Vagina (tissue), 2 donors: ENCODE measurements at places on chromosomes 12 and 14.

GRCh38 chr14:74864198-74864597 lies 11.7 kb downstream of the PROX2 start:
- no peak for DNase-seq

DNA sequence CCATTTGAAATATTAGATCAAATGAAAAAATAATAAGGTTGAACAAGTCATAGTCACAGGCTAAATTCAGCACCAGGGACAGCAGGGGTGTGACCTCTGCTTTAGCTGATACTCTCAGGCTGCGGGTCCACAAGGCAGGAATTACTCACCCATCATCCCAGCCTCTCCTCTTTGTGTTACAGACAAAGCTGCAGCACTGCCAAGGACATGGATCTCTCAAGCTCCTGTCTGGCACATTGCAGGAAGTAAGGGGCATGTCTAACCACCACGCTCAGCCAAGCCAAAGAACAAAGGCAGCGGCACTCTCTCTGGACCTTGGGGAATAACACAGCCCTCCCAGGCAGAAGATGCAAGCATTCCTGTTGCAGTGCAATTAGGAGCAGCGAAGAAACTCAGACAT lies 783.8 kb downstream of the VRK1 start:
- no peak for DNase-seq

DNA sequence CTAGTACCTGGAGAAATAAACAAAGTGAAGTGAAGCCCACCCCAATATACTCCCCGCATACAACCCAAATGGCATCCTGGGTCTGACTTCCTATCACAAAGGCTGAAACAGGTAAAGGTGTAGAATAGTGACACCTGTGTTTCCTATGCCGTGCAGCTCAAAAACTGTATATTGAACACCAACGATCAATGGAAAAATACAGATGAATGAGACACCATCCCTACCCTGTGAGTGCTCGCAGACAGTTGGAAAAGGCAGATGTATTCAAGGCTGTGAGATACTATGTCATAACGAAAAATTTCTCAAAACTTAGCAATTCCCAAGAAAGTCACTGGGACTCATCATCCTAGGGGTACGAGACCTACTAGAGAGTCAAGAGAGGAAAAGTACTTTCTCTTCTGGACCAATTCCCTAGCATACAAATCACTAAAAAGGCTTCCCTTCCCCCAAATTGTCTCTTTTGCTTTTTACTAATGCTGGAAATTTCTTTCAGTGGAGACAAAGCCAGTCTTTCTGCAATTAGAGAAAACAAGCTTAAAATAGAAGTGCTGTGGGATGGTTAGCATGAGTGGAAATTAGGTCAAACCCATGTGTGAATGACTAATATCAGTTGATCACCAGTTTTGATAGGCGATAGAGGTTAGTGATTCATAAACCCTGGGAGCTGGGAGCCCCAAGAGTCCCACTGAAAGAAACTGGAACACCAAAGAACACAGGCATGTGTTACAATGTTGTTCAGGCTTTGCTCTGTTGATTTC lies 249.7 kb downstream of the SPTSSA start:
- DNase-seq = no peak

- no peak for DNase-seq
Measured at GRCh38 chr12:127550271-127550670, 716.7 kb upstream of the TMEM132C start.

GRCh38 chr14:103056322-103057027 lies 874 bp downstream of the CDC42BPB start:
- DNase-seq = no peak

DNA sequence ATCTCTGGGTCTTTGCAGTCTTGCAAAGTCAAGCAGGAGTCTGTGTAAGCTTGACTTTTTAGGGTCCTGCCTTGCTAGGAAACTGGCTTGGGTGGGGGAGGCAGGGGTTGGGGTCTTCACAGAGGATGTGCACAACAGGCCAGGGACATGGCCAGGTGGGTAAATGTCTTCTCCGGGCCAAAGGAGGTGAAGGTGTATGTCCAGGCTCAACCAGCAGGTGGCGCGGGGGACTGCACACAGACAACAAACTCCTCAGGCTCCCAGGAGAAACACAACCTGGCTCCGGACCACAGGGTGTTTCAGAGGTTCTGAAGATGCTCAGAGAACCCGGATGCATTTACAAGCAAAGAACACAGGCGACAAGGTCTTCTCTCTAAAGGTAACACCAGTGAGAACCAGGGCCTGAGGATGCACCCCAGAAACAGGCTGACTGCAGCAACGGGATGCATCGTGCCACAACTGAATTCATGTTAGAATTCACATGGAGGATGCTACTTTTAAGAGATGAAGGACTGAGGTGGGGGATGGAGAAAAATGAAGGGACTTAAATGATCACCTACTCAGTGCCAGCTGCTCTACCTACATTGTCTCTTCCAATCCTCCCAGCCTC lies 56.0 kb downstream of the PLEKHG3 start:
- DNase-seq = no peak

DNA sequence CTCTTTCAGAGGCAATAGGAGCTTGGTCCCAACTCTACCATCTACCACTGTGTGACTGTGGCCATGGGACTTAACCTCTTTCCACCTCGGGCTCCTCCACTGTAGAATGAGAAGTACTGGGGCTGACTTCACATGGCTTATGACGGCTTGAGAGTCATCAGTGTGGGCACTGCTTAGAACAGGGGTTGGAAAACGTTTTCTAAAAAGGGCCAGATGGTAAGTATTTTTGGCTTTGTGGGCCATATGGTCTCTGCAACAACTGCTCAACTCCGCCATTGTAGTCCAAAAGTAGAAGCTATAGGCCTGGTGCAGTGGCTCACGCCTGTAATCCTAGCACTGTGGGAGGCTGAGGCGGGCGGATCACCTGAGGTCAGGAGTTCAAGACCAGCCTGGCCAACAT lies 69.2 kb upstream of the LTA4H start:
- DNase-seq = no peak

GRCh38 chr12:56338308-56339157 lies at the start of gene IL23A:
IL23A (plus strand) TSS chr12:56338884; CDS start chr12:56339045, 161 bp downstream.
- no peak for DNase-seq

- DNase-seq = no peak
Measured at GRCh38 chr14:35196571-35196970, 74.2 kb downstream of the PRORP start.

GRCh38 chr14:80447392-80447791 lies 236.1 kb upstream of the DIO2 start:
- DNase-seq = no peak
